Activated CD8-positive, alpha-beta memory T cell treated with anti-CD3 and anti-CD28 coated beads for 1 hour (primary cell): ENCODE measurements at places on chromosomes 6 and 20.

DNA sequence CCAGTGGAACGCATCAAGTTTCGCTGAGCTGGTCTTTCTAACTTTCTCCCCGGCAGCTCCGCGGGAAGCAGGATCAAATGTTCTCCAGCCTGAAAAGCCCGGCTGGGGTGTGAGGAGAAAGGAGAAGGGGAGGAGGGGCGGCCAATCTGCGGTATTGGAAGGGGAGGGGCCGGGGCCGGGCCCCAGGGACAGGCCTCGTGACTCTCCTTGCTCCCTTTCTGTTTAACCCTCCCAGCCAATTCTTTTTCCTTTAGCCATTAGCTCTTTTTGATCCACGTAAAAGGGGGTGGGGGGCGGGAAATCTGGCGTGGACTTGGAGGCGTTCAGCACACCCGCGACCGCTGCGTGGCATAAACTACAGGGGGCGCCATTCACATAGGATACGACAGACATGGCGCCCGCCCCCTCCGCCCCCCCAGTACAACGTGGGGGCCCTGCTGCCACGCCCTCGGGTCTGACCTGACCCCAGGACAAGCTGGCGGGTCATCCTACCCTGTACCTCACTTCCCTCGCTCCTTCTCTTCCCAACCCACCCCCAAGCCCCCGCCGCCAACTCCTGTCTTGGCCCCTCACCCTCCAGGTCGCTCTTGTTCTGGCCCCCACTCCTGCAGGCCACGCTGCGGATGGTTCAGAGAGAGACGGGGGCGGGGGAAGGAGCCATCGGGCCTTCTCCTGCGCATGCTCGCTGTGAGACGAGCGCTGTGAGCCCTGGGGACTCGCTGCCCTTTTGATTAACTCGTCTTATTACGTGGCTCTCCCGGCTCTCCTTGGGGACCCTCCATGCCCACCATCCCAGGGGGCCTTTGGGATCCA lies 7.8 kb upstream of the MDGA1 start:
- DNase-seq: peak; percentile 55

DNA sequence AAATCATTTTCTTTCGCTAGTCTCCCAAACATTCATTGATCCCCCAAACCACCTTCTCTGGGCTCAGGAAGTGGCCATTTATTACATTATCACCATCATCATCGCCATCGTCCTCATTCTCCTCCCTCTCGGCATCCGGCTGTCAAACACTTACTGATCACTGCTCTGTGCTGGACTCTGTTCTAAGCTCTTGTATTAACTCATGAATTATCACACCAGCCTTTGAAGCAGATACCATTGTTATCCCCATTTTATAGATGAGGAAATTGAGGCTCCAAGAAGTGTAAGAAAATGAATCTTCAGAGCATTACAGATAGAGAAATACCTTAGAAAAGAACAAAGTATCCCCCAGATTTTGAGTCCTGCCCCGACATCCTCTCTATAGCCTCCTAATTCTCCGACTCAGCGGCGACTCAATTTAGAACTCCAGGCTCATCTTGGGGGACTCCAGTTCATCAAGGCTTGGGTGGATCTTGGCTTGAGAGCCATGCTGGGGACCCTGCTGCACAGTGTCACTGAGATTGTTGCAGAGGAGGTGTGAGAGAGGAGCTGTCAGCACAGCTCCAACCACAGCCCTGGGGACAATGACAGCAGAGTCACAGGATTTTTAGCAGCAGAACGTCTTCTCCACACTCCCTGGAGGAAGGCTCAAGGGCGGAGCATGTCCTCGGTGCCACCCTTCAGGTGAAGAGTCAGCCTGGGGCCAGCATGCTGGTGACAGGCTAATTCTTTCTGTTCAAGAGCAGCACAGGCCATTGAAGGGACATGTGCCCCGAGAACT lies 6.6 kb upstream of the EEF1E1 start:
- no peak for DNase-seq

DNA sequence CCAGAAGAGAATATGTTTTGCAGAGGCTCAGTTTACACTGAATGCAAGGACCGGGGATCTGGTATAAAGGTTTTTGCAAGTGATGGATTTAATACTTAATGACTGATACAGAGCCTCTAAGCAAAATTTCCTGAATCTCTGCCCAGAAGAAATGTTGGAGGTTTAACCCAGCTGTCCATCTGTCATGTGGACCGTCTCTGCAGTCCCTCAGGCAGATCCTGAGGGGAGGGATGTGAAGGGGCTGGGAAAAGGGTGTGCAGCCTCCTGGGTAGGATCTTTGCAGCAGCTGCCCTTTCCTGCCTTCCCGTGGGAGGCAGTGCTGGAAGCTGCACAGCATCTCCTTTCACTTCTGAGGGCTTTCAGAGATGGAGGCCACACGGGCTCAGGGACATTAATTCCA lies 207.0 kb downstream of the SLC24A3 start:
- DNase-seq: no peak

GRCh38 chr20:36606158-36607066 lies 833 bp downstream of the RAB5IF start:
- no peak for DNase-seq

DNA sequence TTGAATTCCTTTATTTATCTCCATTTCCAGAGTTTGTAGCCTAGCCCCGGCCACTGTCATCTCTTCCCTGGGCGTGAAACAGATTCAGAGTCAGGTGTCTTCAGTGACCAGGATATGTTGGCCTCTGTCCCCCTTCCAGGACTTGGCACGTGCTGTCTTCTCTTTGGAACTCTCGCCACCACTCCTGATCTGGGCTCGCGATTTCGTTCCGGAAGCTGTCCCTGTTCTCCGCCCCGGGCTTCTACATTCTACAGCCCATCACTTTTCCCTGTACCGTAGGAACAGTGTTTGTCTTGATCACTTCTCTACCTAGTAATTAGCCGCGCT lies 739 bp downstream of the GSS start:
- DNase-seq: no peak

DNA sequence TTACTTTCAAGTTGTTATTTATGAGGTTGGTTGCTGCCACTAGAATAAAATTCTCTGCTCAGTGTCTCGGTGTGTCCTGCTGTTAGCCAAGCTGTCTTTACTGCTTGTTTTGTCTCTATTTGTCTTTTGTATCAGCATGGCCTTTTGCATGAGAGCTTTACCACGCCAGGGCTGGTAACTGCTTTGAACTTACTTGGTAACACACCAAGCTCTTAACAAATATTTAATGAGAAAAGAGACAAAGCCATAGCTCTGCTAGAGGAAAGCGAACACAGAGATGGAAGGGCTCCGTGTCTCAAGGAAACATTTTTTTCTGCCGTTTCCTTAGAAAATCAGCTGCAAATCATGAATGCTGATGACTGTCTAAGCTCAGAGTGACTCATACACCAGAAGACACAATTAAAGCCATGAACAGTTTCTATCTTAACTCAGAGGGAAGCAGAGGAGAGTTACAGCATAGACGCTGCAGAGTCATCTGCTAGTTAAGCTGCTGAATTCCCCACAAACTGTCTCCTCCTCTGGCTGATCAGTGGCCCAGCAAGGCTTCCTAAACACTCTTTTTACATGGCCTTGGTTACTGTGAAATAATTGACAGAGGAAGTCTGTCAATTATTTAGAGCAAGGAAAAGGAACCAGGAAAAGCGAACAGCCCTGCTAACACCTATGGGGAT lies 44.8 kb downstream of the AGPAT4 start:
- no peak for DNase-seq

- no peak for DNase-seq
Measured at GRCh38 chr6:112450663-112451062, 103.5 kb downstream of the RFPL4B start.

DNA sequence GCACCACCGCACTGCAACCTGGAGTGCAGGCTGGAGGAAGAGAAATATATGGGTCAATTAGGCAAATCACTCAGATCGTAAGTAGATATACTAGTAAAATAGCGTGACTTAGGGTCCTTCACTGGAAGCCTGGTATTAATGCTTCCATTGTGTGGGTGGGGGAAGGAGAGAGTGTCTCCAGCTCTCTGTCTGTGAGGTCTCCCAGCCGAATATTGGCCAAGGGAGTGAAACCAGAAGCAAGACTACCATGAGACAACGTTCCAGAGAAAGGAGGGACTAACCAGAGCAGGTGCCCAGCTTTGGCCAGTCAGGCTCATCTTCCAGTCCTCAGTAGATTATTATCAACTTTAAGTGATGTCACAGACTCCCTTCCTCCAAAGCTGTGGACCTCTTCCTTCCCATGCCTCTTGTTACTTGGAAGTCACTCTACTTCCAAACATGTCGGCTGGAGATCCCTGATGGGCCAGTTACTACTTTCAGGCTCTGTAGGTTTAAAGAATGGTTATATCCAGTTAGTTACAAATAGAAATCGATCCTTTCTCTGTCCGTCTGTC lies 28.8 kb downstream of the MTHFD1L start:
- no peak for DNase-seq
